ENCODE measurements at places on chromosomes 4 and X. TPM values are rescaled to one million over a fixed set of nuclear protein-coding genes. Genes with fewer than 3 reads are reported as not detected.

- DNase-seq = no peak
These were observed 5.2 kb downstream of the PKD2 start for GRCh38 chr4:88012647-88013046.

Gene EMD
- total RNA-seq = 16.1 TPM

- DNase-seq = no peak
These were observed 6.7 kb upstream of the ZNF41 start for GRCh38 chrX:47489507-47490275.

DNA sequence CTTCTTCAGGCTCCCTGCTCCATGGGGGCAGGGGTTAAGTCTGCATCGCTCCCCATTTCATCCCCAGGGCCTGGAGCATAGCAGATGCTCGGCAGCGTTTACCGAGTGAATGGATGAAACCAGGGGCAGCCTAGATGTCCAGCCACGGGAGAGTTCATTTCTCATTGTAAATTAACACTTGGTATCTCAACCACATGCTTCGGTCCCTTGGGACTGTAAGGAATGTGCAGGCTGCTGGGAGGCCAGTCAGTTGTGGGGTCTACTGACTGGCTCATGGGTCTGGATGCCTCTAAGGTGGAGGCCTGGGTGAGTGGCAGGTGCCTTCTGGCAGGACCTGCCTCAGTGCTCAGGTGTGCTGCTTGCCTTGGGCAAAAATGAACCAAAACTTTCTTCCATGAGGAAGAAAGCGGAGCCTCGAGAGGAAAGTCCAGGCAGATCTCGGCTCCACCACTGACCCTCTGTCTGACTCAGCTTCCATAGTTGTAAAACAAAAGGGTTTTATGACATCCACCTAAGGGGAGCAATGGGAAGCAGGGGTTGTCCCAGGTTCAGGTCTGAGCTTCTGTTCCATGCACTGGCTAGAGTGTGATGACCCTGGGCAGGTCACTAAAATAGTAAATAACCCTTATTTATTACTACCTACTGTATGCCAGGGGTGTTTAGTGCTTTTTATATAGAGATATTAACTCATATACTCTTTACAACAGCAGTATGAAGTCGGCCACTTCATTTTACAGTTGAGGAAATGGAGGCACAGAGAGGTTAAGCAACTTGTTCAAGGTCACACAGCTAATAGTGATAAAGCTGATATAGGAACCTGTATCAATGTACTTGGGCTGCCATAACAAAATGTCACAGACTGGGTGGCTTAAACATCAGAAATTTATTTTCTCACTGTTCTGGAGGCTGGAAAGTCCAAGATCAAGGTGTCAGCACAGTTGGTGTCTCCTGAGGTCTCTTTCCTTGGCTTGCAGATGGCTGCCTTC, 144.3 kb upstream of the STX18 start:
- no peak for DNase-seq

Gene SH3RF1
- 9.0 TPM for total RNA-seq

Gene TLR8
- not detected for total RNA-seq

- DNase-seq = no peak
These were observed 120.2 kb upstream of the PDE5A start for GRCh38 chr4:119748853-119749252.

Measured in bronchial epithelial cell (primary cell).